ENCODE measurements at places on chromosomes 6 and 20.

DNA sequence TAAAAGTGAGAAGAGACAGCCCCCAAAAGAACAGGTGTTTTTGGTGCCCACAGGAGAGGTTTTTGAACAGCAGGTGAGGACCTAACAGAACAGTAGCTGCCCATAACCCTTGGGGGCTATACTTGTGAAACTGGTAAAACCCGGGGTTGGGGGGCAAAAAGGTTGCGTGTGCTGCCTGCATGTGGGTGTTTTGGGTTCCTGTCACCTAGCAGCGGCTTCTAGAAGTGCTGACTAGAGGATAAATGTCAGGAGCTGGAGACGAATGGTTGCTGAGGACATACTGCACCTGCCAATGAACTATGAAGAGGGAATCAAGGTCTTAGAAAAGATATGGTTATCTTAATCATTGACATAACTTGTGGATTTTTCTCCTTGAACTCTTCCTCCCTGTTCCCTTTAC lies 16.0 kb downstream of the TAF11 start:
- no peak for DNase-seq

GRCh38 chr20:34621383-34622367 lies 55.2 kb downstream of the PIGU start:
- DNase-seq: no peak

- no peak for DNase-seq
Observed at GRCh38 chr6:122995921-122996793, at the start of gene CLVS2. Gene CLVS2 (plus strand): TSS chr6:122996235. CDS start chr6:122997778, 1,543 bp downstream.

- no peak for DNase-seq
Observed at GRCh38 chr6:135115834-135116233, 61.2 kb upstream of the HBS1L start.

DNA sequence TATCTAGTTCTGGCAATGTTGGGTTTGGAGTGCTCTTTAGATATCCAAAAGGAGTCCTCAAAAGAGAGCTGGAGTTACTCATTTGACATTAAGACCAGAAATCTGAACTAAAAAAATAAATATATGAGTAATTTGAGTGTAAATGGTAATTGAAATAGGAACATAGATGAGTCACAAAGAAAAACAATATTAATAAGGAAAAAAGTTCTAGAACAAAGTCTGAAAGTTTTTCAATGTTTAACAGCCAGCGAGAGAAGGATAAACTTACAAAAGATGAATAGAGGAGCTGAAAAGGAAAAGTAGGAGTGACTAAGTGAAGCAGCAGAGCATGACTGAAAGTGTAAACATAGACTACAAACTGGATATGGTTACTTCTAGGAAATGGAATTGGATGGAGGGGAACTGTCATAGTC lies 46.8 kb downstream of the EPM2A start:
- DNase-seq: no peak

DNA sequence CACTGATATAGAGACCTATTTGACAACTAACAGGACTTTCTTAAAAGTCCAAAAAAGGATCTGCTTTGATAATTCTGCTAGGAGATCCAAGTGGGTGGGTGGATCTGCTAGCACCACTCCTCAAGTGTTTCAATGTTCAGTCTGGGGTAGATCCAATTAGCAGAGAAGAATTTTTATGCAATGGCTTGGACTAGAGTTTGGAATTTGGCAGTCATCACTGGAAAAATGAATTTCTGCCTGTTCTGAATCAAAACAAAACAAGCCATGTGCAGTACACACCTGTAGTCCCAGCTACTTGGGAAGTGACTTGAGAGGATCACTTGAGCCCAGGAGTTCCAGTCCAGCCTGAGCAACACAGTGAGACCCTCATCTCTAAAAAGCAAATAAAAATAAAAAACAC lies 12.6 kb upstream of the GNMT start:
- no peak for DNase-seq

DNA sequence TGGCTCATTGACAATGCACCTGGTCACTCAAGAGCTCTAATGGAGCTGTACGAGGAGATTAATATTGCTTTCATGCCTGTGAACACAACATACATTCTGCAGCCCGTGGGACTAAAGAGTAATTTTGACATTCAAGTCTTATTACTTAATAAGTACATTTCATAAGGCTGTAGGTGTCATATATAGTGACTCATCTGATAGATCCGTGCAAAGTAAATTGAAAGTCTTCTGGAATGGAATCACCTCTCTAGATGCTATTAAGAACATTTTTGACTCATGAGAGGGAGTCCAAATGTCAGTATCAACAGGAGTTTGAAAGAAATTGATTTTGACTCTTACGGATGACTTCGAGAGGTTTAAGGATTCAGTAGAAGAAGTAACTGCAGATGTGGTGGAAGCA lies 267.9 kb downstream of the CLVS2 start:
- no peak for DNase-seq

GRCh38 chr6:43942616-43943015 lies 172.6 kb downstream of the VEGFA start:
- DNase-seq: no peak

GRCh38 chr6:30590509-30590908 lies 19.3 kb downstream of the ABCF1 start:
- no peak for DNase-seq

GRCh38 chr6:87848616-87849015 lies 146.6 kb upstream of the AKIRIN2 start:
- no peak for DNase-seq

DNA sequence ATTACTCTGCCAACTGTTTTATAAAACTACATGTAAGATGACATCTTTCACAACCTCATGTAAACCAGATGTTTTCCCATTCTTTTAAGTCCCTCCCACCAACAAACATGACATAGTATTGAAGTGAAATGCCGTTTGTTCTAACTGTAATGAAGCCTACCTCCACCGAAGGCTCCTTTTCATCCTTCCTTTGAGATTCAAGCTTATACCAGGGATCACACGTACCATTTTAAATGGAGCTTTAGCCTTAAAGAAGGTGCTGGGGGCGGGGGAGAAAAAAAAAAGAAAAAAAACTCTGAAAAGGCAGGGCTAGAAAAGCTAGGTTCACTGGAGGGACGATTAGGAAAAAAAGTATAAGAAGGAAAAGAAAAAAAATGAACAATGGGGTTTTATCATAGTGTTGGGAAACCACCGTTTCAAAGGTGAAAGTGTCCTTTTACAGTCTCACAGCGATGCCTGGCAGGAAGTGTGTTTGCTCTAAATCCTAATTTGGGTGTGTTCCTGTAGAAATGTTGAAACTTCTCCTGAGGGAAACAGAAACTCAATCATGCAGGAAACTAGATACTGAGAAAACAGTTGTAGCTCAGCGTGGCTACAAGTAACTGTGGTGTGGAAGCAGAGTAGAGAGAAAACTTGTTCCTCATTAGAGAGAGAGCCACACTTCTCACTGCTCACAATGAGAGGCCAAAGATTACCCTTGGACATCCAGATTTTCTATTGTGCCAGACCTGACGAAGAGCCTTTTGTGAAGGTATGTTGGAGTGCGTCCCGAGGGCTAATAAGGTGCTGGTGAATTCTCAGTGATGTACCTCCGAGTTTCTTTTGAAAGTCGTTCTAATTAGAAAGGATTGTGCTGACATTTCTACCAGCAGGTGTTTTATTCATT lies 37.6 kb upstream of the HINT3 start:
- no peak for DNase-seq

- DNase-seq: no peak
Observed at GRCh38 chr6:45386501-45386900, 8.8 kb upstream of the SUPT3H start.

- DNase-seq: no peak
Observed at GRCh38 chr6:40630051-40630450, 42.9 kb upstream of the LRFN2 start.

DNA sequence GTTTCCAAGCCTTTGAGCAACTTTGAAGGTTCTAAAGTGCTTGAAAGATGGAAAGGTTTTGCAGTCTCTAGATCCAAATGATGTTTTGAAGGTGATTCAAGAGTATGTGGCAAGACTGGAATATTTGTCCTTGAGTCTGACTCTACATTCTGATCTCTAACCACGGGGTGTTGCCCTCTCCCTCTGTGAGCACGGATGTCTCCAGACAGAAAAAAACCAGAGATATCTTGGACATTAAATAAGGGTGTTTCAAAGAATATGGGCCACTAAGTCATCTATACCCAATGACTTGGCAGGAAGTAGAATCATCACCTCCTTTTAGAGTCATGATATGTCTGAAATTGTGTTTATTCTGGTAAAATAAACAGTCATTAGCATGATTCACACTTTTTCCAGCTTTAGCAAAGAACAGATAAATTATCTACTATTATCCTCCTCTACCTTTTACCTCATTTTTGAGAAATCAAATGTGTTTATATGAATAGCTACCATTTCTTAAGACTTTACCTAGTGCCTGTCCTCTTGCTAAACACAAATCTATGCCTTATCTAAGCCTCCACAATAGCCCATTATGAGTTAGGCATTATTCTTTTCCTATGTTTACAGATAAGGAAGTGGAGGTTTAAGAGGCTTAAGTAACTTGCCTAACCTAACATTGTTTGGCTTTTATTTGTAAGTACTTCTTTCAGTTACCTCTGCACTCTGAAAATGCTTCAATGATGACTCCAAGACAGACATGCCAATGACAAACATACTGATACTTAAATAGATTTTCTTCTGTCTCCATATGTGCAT lies 384.4 kb downstream of the BMP2 start:
- no peak for DNase-seq

DNA sequence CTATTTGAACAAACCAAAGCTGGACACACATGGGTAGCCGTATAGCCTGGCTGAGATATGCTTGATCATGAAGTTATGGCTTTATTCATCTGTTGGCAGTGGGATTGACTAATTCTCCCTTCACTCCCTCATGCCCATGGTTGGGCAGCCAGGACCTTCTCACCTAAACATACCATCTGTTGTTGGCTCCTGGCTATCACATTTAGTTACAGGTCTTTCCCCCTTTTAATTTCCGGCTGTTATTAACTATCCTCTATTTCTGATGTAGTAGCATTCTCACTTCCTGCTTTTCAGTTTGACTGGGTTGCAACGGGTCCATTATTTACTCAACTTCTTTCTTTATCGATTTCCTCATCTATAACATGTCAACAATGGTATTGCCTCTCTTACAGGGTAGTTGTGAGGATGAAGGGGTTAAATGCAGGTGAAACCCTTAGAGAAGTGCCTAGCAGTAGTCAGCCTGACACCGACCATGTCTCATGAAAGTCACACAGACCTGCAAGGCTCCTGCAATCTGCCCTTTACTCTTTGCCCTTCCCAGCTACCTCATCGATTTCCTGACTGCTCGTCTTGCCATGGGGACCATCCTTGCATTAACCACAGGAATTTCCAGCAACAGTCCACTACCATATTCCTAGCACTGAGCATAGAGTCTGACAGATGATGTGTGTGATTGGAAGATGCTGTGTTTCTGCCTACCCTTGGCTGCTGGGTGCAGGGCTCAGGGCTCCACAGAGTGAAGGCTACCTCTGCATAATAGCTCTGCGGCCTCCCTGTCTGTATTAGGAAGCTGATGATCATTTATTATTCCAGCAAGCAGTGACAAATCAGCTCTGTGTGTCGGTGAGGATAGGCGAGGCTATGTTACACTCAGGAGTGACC lies 42.2 kb downstream of the PPP1R14C start:
- no peak for DNase-seq

- DNase-seq: no peak
Observed at GRCh38 chr20:33482581-33482980, 7.3 kb upstream of the CBFA2T2 start.

DNA sequence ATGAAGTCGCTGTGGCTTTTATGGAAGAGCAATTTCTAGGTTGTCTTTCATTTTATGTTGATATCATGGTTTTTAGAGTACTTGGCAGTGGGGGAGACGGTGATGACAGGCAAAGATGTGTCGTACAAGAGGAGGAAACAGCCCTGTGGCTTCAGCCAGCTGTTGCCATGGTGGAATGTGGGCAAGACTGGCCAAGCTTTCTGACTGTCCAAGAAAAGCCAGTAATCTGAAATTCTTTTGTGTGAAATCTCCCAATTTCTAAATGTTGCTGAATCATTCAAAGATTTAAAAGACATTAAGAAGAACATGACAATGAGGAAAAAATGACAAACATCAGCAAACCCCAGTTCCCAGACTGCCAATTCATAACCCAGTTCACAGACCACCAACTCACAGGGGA lies 23.1 kb downstream of the PFDN4 start:
- no peak for DNase-seq

DNA sequence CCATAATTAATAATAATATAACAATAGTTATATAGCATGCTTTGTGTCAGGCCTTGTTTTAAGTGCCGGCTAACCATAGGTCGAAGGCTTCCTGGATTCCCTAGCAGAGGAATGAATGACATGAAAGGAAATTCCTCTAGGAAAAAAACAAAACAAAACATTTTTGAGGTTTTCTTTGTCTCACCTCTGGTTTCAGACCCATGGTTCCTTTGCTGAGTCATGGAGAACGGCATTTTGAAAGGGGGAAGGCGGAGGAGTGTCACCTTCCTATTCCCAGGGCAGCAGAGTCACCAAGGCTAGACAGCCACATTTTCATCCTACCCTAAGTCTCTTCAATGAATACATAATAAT lies 25.3 kb upstream of the CCND3 start:
- no peak for DNase-seq

GRCh38 chr6:14048837-14049236 lies 68.7 kb upstream of the CD83 start:
- DNase-seq: no peak

- no peak for DNase-seq
Observed at GRCh38 chr6:45718871-45719270, 296.8 kb downstream of the CLIC5 start.

DNA sequence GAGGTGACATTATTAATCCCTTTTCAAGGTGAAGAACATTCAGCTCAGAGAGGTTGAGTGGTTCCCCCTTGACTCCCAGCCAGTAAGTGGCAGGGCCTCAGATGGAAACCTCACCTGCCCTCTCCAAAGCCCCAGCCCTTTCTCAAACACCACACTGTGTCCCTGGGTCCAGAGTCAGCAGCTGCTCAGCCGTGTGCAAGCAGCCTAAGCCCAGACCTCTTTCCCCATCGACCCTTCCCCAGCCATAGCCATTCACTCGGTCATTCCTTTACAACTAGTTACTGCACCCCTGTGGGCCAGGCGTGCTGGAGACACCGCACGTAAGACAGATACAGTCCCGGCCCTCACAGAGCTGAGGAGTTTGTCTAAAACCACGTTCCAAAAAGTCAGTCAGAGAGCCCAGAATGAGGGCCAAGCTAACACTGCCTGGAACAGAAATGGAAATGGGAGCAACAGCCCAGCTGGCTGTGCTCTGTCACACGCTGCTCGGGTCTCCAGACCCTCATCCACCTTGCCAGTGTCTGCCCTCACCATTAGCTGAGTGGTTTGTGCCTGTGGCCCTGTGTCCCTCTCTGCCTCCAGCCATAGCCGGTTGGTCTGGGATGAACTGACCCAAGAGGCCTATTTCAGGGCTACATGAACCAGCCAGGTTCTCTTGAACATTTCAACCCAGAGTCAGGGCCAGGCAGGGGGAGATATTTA lies 29.6 kb downstream of the ZC3H12D start:
- no peak for DNase-seq

- no peak for DNase-seq
Observed at GRCh38 chr20:61640871-61641245, 388.8 kb downstream of the CDH4 start.

All from activated CD8-positive, alpha-beta memory T cell treated with anti-CD3 and anti-CD28 coated beads for 4 hours (primary cell).